K562 (cell line): ENCODE measurements at places on chromosomes 5 and 9. TPM values are rescaled to one million over a fixed set of nuclear protein-coding genes. Genes with fewer than 3 reads are reported as not detected.

Gene PSIP1
- 52.3 and 56.8 TPM in 2 replicates for total RNA-seq

Gene PAPPA
- 0.13 and 0.20 TPM in 2 replicates for total RNA-seq

Gene VCAN
- total RNA-seq = 0.29 and 0.33 TPM in 2 replicates

Gene TPPP
- 0.07 TPM in 2 replicates for total RNA-seq

Gene ARSB
- 3.2 and 3.3 TPM in 2 replicates for total RNA-seq

Gene PCDHGA7
- not detected in 2 replicates for total RNA-seq

Gene MEF2C
- total RNA-seq = 56.5 and 64.5 TPM in 2 replicates

Gene ANKRD55
- 3.4 and 3.6 TPM in 2 replicates for total RNA-seq

GRCh38 chr9:114694719-114695269, 12.8 kb upstream of the TEX48 start:
- H3K27ac ChIP-seq = no peak overlapping the region
- H3K4me1 ChIP-seq = no peaks in the 10 kb centered on the region
- H3K27me3 ChIP-seq = peaks cover 5% of the 10 kb centered on the region; the same call in 2 of the 3 replicates
- no peak for DNase-seq
- H3K4me3 ChIP-seq = no peak overlapping the region

GRCh38 chr5:33824516-33825195, 67.1 kb downstream of the ADAMTS12 start:
- no peak for DNase-seq
- no peak overlapping the region for H3K4me3 ChIP-seq
- no peaks in the 10 kb centered on the region for H3K4me1 ChIP-seq
- H3K36me3 ChIP-seq = no peaks in the 10 kb centered on the region
- no peak overlapping the region for H3K27ac ChIP-seq

DNA sequence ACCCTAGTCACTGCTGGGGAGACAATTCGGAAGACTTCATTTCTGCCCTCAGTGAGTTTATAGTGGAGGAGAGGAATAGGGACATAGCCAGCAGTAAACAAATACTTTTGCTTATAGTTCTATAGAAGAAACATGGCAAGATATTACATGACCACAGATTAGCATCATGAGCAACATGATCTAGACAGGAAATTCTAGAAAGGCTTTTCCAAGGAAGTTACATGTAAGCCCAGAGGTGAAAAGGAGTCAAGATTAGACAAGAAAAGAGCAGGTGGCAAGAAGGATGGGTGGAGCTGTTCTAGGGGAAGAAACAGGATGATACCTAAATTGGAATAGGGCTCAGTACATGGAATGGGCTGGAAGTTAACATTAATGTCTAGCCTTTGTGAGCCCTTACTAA, 82.8 kb upstream of the MYO10 start:
- no peak for DNase-seq
- H3K4me3 ChIP-seq = no peak overlapping the region
- no peaks in the 10 kb centered on the region for H3K4me1 ChIP-seq
- H3K36me3 ChIP-seq = no peaks in the 10 kb centered on the region
- no peaks in the 10 kb centered on the region for H3K27me3 ChIP-seq

DNA sequence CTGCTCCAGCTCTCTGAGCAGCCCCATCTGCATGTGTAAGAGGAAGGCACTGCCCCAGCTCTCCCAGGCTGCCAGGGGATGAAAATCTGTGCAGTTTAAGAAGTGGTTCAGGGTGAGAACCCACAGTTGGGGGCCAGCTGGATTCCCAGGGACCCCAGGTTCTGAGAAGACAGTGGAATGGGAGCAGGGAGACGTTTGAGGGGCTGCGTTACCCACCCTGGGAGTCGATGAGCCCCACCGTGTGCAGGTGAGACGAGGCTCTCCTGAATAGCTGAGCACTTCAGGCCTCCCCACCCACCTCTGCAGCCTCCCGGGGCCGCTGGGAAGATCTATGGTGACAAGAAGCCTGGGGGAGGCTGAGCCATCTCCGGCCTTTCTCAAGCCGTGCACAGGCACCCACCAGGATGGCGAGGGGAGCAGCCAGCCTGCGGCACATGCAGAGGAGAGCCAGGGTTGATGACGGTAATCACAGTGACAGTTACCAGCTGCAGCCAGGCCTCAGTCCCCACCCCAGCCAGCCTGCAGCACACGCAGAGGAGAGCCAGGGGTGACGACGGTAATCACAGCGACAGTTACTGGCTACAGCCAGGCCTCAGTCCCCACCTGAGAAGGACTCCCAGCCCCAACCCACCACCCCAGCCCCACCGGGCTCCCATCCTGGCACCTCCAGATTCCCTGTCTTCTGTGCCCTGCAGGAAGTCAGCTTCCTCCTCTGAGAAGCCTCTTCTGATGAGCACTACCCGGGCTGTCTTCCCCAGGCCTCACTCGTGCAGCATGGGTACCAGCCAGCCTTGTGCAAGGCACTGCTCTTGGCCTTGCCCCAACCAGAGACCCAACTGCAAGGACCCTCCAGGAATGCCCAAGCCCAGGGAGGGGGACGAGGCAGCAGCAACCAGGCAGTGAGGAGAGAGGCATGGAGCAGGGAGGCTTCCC, 150.8 kb upstream of the PPP1R26 start:
- no peak for DNase-seq
- no peak overlapping the region for H3K27ac ChIP-seq
- no peaks in the 10 kb centered on the region for H3K4me1 ChIP-seq
- H3K27me3 ChIP-seq = peaks cover 20% of the 10 kb centered on the region
- no peak overlapping the region for H3K4me3 ChIP-seq

GRCh38 chr9:71663931-71664459, 104.3 kb downstream of the CEMIP2 start:
- H3K4me1 ChIP-seq = no peaks in the 10 kb centered on the region; the same call in 1 of the 2 replicates
- DNase-seq = no peak
- no peaks in the 10 kb centered on the region for H3K36me3 ChIP-seq
- no peaks in the 10 kb centered on the region for H3K27me3 ChIP-seq
- H3K27ac ChIP-seq = no peak overlapping the region

DNA sequence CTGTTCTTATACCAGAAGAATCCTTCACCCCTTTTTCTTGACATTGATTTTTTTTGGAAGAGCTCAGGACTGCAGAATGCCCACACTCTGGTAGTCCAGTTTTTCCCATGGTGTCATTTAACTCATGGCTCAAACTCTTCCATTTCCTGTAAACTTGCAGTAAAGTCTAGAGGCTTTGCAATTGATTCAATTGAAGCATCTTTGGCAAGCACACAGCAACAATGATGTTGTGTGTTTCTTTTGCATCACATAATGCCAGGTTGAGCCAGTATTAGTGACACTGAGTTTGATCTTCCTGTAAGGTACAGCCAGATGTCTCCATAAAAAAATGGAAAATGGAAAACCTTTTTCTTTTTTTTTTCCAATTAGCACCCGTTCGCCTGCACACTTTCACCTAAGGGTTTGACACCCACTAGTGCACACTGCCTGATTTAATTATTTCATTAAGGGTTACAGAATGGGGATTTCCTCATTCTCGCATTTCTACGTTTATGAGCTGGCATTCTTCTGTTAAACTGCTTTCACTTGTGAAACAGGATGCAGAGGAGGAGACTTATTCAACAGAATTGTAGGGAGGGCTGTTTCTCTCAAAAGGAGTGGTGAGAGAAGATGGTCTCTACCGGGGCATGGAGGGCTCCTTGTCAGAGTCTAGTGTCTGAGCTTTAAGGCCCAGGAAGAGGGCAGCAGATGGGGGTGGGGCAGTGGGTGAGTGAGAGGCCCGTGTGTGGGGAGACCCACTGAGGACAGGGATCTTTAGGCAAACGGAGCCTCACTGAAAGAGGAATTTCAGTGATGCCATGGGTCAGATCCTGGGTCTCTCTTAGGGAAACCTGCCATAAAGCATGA, 2.2 kb upstream of the S1PR3 start:
- no peaks in the 10 kb centered on the region for H3K27me3 ChIP-seq
- no peak overlapping the region for H3K4me3 ChIP-seq
- no peaks in the 10 kb centered on the region for H3K36me3 ChIP-seq

DNA sequence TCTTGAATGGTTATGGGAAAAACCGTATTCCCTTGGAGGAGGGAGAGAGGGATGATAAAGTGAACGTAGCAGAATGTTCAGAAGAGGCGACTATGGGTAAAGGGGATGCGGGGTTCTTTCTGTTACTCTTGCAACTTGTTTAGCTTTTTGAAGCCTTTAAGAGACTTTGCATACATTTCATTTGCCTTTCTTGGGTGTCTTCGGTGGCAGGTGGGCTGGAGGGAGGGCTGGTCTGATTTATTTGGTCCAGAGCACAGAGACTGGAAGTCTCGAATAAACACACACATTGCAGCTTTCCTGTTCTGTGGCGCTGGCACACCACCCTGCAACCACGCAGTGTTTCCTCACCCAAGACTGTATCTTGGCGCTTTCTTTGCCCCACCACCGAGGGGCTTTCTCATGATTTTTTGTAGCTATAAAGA, 23.2 kb downstream of the TTF1 start:
- H3K36me3 ChIP-seq = peaks cover 73% of the 10 kb centered on the region
- no peaks in the 10 kb centered on the region for H3K4me1 ChIP-seq
- no peaks in the 10 kb centered on the region for H3K27me3 ChIP-seq
- H3K27ac ChIP-seq = no peak overlapping the region
- DNase-seq = no peak

GRCh38 chr5:94551858-94552257, 66.5 kb downstream of the KIAA0825 start:
- H3K4me3 ChIP-seq = no peak overlapping the region
- no peak overlapping the region for H3K27ac ChIP-seq
- DNase-seq = no peak
- H3K36me3 ChIP-seq = no peaks in the 10 kb centered on the region

DNA sequence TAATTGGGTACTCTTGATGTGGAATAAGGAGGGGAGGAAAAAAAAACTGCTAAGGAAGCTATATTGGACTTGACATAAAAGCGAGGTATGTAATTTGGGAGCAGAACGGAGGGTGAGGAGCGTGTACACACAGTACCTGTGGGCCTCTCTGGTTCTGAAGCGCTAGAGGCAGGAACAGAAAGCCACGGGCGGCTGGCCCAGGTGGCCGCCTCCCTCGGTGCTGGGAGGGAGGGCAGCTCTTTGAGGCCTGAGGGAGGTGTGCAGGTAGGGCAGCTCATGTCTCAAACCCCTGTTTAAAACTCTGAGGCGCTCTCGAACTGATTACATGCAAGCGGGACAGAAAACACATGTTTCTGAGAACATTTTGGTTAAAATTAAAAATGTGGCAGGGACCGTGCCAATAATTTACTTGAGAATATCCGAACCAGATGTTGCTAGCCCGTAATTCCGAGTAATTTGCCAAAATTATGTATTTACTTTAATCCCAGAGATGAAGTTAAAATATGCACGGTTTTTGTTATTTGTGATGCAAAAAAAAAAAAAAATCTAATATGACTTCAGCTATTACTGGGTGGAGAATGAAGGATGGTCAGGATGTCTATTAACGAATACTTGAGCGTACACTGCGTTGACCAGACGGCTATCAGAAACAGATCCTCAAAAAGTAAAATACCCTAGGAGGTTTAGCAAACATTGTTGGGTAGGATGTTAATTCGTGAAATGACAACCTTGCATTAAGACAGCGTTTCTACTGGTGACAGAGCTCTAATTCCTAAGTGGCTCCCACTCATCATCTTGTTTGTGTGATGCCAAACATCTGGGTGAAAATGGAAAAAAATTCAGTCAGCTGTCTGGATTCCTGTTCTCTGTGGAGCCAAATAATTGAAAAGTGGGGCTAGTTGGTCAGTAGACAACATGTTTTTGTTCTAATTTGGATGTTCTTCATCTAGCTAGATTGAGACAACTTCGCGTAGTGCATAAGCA, 24.4 kb upstream of the STC2 start:
- H3K4me1 ChIP-seq = no peaks in the 10 kb centered on the region
- no peak overlapping the region for H3K4me3 ChIP-seq
- no peak for DNase-seq
- H3K27ac ChIP-seq = no peak overlapping the region
- H3K36me3 ChIP-seq = no peaks in the 10 kb centered on the region
- peaks cover 53% of the 10 kb centered on the region for H3K27me3 ChIP-seq

- H3K27ac ChIP-seq = no peak overlapping the region
- H3K4me1 ChIP-seq = peaks cover 20% of the 10 kb centered on the region
- peak; percentile 21 for DNase-seq
- H3K4me3 ChIP-seq = no peak overlapping the region
- no peaks in the 10 kb centered on the region; the same call in 2 of the 3 replicates for H3K27me3 ChIP-seq
Measured at GRCh38 chr9:93826209-93826608, 128.9 kb downstream of the BARX1 start.

DNA sequence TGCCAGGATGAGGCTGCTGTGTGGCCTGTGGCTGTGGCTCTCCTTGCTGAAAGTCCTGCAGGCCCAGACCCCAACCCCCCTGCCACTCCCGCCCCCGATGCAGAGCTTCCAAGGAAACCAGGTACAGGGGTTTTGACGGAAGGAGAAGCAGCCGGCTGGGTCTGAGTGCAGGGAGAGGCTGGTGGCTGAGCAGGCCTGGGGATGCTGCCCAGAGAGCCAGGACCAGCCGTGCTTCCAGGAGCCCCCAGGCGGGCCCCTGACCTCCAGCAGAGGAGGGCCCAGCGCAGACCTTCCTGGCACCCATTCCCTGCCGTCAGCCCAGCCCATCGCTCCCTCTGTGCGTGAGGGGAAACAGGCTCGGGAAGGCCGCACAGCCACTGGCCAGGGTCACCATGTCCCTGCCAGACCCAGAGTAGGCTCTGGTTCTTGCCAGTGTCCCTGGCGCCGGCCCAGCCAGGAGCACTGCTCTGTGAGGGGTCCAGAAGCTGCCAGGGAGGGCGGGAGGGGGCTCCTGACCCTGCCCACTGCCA, 313 bp downstream of the LCN12 start:
- H3K4me3 ChIP-seq = no peak overlapping the region
- H3K27me3 ChIP-seq = peaks cover 2% of the 10 kb centered on the region; the same call in 1 of the 3 replicates
- peaks cover 3% of the 10 kb centered on the region; the same call in 2 of the 3 replicates for H3K4me1 ChIP-seq
- no peaks in the 10 kb centered on the region for H3K36me3 ChIP-seq
- no peak overlapping the region for H3K27ac ChIP-seq

DNA sequence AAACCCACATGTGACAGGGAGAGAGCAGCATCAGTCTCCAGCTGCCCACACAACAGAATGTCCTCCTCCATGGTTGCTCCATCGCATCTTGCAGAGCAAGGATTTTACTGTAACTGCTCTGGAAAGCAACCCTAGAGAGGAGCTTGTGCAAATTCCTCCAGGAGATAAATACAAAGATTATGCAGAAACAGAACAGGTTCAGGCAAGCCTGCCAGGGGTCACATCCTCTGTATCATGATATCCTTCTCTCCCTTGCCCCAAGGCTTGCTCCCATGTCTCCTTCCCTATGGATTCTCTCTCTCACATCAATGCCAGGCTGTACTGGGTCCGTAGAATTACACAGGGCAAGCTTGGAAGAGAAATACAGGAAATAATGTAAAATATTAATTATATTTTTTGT, 226.0 kb downstream of the MPDZ start:
- no peak overlapping the region for H3K27ac ChIP-seq
- H3K27me3 ChIP-seq = no peaks in the 10 kb centered on the region
- H3K36me3 ChIP-seq = no peaks in the 10 kb centered on the region
- H3K4me3 ChIP-seq = no peak overlapping the region
- DNase-seq = no peak
- H3K4me1 ChIP-seq = no peaks in the 10 kb centered on the region

GRCh38 chr9:121609822-121610637, 41.4 kb upstream of the DAB2IP start:
- peaks cover 45% of the 10 kb centered on the region for H3K27me3 ChIP-seq
- H3K4me3 ChIP-seq = no peak overlapping the region
- H3K27ac ChIP-seq = no peak overlapping the region
- no peaks in the 10 kb centered on the region for H3K4me1 ChIP-seq
- no peak for DNase-seq
- no peaks in the 10 kb centered on the region for H3K36me3 ChIP-seq
